T-helper 1 cell treated with Interleukin-12 subunit alpha and Interleukin-12 subunit beta and Interleukin-4 antibody, amounts not matched to agents 30 ng/mL and 1 ng/mL, for 36 hours (primary cell): ENCODE measurements at places on chromosomes 4 and X. TPM values are rescaled to one million over a fixed set of nuclear protein-coding genes. Genes with fewer than 3 reads are reported as not detected.

Gene DAPP1
- total RNA-seq, result 51.4 and 52.6 TPM in 2 replicates

Gene MAGEE2
- not detected in 2 replicates for total RNA-seq

Gene TKTL2
- not detected in 2 replicates for total RNA-seq

Gene KCNIP4
- not detected in 2 replicates for total RNA-seq

Gene GPR143
- total RNA-seq, result not detected in 2 replicates

Gene SSX4
- not detected in 2 replicates for total RNA-seq

Gene TRMT10A
- 8.0 and 8.1 TPM in 2 replicates for total RNA-seq

Gene GPRASP2
- 0.12 and 0.37 TPM in 2 replicates for total RNA-seq

Gene RENBP
- 24.8 and 30.3 TPM in 2 replicates for total RNA-seq

Gene CXorf49
- not detected in 2 replicates for total RNA-seq

Gene TLR1
- total RNA-seq, result 23.3 and 24.2 TPM in 2 replicates

Gene SPON2
- 14.0 and 16.5 TPM in 2 replicates for total RNA-seq

Gene FHDC1
- 0.15 and 0.22 TPM in 2 replicates for total RNA-seq

Gene DMRTC1
- total RNA-seq, result not detected in 2 replicates

Gene MUC7
- not detected in 2 replicates for total RNA-seq

Gene GALNT7
- 16.5 and 18.6 TPM in 2 replicates for total RNA-seq

Gene MAGIX
- total RNA-seq, result 2.0 and 2.4 TPM in 2 replicates

Gene F8A1
- total RNA-seq, result 20.0 and 21.5 TPM in 2 replicates

Gene EDA
- 2.5 and 2.6 TPM in 2 replicates for total RNA-seq

Gene ABCG2
- total RNA-seq, result 0.68 and 0.74 TPM in 2 replicates
